Osteocyte (in vitro differentiated cells): ENCODE measurements at places on chromosomes 4 and X. TPM values are rescaled to one million over a fixed set of nuclear protein-coding genes. Genes with fewer than 3 reads are reported as not detected.

DNA sequence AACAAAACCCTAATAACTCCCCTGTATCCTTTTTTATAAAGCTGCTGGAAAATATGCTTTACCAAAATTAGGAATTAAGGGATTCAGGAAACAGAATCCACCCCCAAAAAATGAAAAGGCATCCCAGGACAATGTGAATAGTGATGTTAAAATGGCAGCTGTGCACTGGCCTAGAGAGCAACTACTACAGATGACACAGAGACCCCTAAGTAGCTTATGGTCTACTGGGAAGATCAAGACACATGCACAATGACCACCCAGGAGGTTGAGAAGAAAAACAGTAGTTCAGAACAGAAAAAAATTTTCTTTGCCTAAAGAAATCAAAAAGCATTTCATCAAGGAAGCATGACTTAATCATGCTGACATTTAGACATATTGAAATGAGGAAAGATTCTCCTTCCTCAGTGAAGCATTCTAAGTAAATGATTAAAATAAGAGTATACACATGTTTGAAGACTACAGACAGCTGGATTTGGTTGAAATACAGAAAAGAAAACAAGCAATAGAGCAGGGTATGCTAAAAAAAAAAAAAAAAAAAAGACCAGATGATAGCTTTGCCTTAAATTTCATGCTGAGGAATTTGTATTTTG lies 117.3 kb downstream of the WDFY3 start:
- no peak overlapping the region for H3K4me3 ChIP-seq
- peaks cover 28% of the 10 kb centered on the region for H3K4me1 ChIP-seq
- H3K27me3 ChIP-seq: no peaks in the 10 kb centered on the region
- peaks cover 43% of the 10 kb centered on the region for H3K36me3 ChIP-seq
- no peak for DNase-seq

- H3K27ac ChIP-seq: no peak overlapping the region
- DNase-seq: no peak
- H3K4me1 ChIP-seq: no peaks in the 10 kb centered on the region
- H3K36me3 ChIP-seq: no peaks in the 10 kb centered on the region
These were observed 18.0 kb downstream of the RHOH start for GRCh38 chr4:40214661-40215418.

- H3K4me3 ChIP-seq: no peak overlapping the region
- no peaks in the 10 kb centered on the region for H3K36me3 ChIP-seq
- H3K27ac ChIP-seq: no peak overlapping the region
These were observed 2.8 kb downstream of the HGFAC start for GRCh38 chr4:3444351-3445110.

DNA sequence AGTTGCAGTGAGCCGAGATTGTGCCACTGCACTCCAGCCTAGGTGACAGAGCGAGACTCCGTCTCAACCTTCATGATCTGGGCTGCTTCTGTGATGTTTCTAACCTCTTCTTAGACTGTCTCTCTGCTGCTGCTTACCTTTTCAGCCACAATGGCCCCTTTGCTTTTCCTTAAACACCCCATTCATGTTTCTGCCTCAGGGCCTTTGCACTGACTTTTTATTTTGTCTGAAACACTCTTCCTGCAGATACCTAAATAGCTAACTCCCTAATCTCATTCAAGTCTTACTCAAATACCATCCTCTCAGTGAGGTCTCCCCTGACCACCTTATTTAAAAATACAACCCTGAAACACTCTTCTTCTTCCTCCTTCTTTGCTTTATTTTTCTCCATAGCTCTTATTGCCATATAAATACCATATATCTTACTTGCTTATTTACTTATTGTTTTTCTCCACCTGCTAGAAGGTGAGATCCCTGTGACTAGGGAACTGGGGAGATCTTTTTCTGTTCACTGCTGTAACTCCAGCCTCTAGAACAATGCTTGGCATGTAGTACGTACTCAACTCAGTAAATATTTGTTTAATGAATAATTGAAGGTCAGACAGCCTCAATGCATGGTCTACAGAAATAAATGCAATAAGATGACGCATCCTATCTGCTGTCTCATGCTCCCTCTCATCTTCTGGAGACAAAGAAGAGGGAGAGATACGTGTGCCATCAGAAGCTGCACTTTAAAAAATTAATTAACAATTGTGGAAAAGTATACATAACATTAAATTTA lies 43.8 kb upstream of the SETD7 start:
- no peak for DNase-seq
- H3K27me3 ChIP-seq: peaks cover 3% of the 10 kb centered on the region
- no peaks in the 10 kb centered on the region for H3K36me3 ChIP-seq

DNA sequence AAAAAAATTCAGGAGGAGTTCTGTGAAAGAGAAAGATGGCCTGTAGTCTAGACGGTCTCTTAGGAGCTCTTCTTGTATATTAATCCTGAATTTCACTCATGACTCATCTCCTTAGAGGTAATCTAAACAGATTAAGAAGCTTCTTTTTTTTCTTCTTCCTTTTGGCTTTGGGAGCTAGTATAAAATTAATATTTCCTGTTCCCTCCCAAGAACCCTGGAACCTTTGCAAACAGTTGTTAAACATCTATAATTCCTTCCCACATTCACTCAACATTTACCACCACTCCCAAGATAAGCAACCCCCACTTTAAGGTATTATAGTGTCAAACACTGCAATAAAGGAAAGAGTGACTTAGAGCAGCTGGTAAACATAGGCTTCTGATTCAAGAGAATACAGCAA lies 146.4 kb upstream of the EDNRA start:
- DNase-seq: no peak
- peaks cover 39% of the 10 kb centered on the region for H3K4me1 ChIP-seq
- peak overlapping the region; percentile 75 for H3K27ac ChIP-seq
- H3K36me3 ChIP-seq: peaks cover 3% of the 10 kb centered on the region
- H3K4me3 ChIP-seq: no peak overlapping the region

F11 gene
- total RNA-seq: not detected in 2 replicates

CCDC120 gene
- total RNA-seq: 8.5 and 9.6 TPM in 2 replicates
